Foreskin keratinocyte (primary cell): ENCODE measurements at places on chromosomes 11 and 22.

DNA sequence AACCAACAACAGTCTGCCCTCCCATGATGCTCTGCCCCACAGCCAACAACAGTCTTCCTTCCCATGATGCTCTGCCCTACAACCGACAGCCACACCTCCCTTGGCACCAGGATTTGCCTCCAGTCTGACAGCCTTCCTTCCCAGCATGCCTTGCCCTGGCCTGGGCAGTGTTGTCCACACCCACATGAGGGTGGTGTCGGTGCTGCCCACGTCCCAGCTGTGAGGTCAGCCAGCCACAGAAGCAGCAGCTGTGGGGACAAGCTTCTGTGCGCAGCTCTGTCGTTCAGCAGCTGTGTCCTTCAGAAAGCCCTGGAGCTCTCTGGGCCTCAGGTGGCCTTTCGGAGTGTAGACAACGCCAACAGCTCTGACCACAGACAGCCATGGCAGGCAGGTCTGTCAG is 1378.9 kb downstream of the BRD1 start:
- DNase-seq = no peak

DNA sequence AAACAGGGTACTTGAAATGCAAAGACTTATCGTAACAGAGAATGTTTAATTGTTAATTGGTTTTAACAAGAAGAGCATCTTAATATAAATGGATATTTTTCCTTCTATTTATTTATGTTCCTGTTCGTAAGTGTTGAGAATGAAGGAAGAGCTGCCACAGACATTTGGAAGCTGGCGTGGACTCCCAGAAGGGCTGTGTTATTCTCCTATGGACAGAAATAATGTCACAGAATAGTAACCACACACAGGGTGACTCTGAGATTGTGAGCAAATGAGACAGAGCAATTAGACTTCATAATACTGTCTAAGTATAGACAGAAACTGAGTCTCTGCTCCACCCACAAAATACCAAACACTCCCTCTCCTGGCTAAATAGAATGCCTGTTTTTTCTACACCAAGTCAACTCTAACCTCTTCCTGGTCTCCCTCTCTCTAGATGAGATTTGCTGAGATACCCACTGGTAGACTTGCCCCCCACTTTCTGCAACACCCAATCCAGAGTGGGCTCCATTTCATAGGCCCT is 6.1 kb downstream of the APOL3 start:
- DNase-seq = no peak

DNA sequence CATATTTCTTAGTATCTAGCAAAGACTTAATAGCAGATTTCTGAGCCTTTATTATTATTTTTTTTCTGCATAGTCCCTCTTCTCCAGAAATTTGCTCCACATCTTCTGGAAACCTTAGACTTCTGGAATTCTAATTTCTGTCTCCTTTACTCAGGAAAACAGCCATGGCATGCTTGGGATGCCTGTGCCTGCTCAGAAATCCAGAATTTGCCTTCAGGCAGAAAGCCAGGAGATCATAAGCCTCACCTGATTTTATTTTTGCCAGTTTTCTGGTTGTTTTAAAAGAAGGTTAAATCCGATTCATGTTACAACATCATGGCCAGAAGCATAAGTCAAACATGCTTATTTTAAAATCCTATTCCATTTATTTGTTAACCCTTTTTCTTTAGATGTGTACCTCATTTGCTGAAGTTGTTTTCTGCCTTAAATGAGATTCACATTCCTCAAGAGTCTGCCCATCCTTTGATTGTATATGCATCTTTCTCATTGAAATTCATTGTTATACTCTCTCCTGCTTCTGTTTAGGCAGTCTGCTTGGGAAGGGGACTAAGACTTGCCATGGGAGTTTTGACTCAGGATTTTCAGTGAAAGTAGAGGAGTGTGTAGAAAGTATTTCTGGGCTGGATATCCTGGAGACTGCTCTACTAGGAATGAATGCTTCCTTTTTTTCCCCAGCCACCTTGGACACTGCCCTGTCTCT is 37.1 kb downstream of the SIK2 start:
- DNase-seq = peak; percentile 44

- DNase-seq = no peak
Measured at GRCh38 chr11:123494195-123495050, 64.4 kb downstream of the GRAMD1B start.

DNA sequence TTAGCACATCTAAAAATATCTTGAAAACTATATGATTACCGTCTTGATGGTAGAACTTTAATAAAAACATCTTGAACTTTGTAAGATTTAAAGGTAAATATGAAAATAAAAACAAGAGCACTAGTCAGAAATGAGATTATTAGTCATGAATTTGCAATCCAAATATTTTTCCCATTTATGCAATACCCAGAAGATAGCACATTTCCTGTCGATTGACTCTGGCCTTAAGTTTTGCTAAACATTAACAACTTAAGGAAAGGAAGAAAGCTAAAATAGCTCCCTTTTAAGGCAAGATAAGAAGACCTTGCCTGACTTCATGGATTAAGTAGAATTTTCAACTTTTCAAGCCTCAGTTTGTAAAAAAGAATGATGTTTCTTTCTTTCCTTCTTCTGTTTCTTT is 1374.7 kb upstream of the RAG2 start:
- no peak for DNase-seq

DNA sequence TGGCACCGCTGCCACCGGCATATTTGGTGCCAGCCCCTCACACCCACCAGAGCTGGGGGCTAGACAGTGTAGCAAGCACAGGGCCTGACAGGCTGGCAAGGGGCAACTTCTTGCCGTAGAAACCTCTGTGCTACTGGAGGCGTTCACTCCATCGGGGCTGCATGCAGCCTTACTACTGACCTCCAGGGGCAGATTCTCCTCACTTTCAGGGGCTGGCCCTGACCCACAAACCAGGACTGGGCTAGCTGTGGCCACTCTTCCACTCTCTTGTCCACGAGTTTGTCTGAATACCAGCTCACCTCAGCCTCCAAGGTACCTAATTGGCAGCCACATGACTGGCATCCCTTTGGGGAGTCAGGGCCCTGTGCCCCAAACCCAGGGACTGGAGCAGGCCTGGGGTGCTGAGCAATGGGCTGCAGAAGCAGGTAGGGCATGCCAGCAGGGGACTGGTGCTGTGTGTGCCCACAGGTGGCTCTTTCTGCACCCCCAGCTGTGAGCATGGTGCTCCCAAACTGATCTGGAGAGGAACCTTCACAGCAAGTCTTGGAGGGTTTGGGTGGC is 2.1 kb upstream of the LMO1 start:
- DNase-seq = no peak

DNA sequence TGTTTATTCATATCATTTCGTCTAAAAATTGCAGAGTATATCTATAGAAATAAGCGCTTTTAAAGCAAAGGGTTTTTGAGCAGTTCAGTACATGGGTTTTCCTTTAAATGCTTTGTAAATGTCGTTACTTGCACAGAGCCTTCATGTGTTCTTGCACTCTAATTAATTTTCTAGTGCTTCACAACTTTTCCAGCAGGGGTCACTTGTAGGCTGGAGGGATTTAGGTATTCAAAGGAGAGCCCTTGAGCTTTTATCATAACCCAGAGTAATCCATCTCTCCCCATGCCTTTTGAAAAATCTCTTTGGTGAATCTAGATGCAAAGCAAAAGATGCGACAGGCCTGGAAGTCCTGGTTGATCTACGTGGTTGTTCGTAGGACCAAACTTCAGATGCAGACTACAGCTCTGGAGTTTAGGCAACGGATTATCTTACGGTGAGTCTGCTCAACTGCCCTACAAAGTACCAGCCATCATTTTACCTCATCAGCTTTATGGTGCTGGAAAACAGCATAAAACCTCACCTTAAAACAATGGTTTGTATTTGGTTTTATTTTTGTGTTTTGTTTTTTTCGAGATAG is 60.4 kb downstream of the SFI1 start:
- DNase-seq = no peak

DNA sequence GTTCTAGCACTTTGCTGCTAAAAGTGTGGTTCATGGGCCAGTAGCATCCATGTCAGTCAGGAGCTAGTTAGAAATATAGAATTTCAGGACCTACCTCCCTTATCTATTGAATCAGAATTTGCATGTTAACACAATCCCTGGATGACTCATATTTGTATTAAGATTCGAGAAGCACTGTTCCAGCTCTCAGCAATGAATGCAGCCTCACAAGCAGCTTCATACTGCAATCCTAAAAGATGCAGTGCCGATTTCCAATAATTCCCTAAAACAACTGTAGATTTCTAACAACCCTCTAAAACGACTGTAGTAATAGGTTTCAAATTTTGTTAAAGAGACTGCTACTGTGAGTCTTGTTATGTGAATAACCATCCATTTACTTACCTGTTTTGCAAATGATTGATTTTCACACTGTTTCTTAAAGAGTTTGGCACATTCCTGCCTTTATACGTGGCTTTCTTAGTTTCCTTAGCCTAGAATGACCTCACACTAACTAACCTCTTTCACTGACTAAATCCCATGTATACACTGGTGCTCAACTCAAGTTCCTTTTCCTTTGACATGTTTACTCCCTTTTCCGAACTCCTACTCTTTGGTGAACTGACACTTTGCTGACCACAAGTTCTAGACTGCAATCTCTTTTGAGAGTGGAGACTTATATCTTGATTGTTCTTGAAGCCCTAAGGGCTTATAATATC is 511.8 kb downstream of the METTL15 start:
- DNase-seq = peak; percentile 87

DNA sequence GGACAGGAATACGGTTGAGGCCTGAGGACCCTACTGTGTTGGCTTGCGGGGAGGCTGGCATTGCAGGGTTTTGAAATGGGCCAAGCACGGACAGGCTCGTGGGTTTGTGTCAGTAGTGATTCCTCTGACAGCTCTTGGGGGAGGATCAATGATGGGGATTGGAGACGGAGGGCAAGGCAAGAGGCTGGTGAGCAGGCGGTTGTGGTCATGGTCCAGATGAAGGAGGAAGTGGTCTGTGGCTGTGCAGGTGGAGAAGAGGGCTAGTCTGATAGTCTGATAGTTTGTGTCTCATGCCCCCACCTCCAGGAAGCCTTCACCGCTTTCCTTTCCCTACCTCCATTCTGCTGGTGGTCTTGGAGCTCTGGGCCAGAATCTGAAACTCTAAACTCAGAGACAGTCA is 3.0 kb downstream of the MAFF start:
- no peak for DNase-seq

DNA sequence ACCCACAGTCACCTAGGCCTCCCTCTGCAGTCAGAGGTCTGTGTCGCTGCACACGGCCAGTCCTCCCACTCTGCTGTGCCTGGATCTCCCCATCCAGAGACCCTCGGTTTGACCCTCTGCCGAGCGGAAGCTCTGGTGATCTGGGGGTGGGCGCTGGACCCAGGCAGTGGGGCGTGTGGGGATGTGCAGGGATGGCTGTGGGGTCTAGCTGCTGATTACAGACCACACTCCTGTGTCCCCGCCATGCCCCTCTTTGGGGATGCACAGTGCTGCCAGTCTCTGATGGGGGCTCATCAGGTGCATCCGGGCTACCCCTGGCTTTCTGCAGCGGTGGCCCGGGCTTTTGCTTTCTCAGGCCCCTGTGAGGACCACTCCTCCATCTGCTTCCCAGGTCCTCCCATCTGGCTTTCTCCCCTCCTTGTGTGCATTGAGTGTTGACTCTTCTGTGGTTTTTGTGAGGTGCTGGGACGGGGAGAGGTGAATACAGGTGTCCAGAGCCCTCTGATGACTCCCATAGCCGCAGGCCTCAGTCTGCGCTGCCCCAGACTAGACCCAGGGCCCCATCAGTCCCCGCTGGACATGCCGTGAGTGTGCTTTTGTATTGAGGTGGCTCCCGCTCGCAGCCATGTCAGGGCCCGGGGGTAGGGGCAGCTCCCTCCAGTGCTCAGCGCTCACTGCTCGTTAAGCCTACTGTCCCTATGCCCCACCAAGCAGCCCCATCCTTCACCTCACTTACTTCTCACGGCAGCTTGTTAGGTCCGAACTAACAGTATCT is 251.6 kb downstream of the TBC1D22A start:
- DNase-seq = no peak

- DNase-seq = no peak
Measured at GRCh38 chr22:27629908-27630673, 171.5 kb downstream of the MN1 start.

DNA sequence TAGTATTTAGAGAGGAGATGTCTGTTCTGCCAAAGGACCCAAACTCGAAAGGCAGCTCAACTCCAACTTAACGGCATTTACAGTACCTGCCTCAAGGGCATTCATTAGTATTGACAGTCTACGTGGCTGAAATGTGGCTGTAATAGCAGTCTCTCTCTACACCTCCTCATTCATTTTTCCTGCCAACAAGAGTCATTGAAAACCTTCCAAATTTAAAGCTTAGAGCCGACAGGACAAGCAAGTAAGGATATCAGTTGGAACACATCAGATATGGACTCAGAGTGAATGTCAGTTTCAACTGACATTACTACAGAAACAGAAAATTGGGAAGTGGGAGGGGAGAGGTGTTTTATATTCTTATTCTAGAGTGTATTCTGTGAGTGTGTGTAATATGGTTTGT is 253.1 kb downstream of the CADM1 start:
- no peak for DNase-seq

GRCh38 chr22:50542416-50542927 is 3.2 kb upstream of the KLHDC7B start:
- DNase-seq = no peak

- no peak for DNase-seq
Measured at GRCh38 chr11:2901196-2901796, 15.7 kb upstream of the CDKN1C start.

DNA sequence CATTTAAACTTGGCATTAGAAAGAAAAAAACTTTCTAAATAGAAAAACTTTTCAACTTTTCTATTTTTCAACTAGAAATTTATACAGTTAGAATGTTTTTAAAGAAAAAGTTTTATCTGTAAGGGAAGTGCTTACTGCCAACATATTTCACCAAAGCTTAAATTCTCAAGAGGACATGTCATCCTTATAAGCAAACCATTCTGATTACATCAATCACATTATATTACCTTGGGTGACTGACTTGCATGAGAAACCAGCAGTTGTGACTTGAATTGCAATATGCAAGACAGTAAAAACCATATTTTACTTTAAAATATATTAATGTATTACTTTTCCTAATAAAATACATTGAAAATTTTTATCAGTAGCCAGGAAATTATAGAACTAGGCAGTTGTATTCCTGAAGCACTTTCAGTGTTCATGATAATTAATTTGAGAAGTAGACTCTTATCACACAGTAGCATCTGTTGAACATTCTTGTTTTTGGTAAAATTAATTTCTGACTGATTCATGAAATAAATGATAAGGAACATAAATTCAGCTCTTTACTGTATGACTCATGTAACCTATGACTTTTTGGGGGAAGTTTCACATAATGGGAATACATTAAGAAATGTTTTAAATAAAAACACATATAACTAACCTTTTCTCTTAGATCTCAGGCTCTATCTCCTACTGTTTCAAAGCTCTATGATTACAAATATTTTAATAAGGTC is 345.0 kb upstream of the CCDC179 start:
- no peak for DNase-seq

- peak; percentile 23 for DNase-seq
Measured at GRCh38 chr11:45180179-45180847, 33.9 kb downstream of the PRDM11 start.

GRCh38 chr22:29102300-29102699 is 29.5 kb downstream of the KREMEN1 start:
- DNase-seq = no peak

- peak; percentile 74 for DNase-seq
Measured at GRCh38 chr11:80595011-80595410, 1154.2 kb upstream of the TENM4 start.
